ENCODE measurements at places on chromosomes 6 and 20. TPM values are rescaled to one million over a fixed set of nuclear protein-coding genes. Genes with fewer than 3 reads are reported as not detected.

DNA sequence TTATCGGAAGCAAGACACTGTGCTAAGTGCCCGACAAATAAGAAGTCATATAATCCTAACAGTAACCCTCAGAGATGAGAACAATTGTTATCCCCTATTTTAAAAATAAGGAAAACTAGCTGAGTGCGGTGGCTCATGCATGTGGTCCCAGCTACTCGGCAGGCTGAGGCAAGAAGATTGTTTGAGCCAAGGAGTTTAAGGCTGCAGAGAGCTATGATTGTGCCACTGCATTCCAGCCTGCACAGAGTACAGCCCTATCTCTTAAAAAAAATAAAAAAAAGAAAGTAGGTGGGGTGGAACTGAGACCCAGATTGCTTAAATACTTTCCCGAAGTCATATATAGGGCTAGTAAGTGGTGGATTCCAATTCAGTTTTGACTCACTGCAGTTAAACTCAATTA is 84.7 kb downstream of the UST start:
- no peak for DNase-seq

DNA sequence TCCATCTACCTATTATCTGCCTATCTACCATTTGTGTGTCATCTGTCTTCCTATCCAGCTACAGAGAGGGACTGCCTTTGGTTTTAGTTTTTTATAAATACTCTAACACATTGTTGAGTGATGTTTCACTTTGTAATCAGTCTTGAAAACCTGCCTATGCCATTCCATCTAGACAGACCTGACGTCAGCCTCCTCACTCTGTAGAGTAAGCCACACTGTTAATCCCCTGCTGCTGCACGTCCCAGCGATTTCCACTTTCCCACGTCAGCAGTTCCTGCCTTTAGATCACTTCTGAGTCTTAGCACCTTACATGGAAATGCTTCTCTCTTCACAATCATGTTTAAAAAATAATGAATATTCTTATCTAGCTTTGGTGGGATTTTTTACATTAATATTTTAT is 54.8 kb downstream of the PLG start:
- DNase-seq: no peak

DNA sequence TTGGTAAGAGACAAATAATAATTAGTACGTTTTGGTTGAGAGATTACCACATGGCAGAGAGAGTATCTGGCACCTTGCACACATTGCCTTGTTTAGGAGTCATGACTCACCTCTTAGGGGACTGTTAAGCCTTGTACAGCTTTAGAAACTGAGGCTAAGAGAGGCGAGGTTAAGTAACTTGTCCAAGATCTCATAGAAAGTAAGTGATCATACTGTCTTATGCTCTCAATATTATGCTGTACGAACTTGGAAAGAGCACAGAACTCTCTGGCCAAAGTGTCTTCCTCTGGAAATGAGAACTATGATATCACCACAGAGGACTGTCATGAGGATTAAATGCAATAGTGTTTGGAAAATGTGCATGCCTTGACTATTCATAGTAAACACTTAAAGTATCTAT is 249.0 kb downstream of the UTRN start:
- DNase-seq: no peak

DNA sequence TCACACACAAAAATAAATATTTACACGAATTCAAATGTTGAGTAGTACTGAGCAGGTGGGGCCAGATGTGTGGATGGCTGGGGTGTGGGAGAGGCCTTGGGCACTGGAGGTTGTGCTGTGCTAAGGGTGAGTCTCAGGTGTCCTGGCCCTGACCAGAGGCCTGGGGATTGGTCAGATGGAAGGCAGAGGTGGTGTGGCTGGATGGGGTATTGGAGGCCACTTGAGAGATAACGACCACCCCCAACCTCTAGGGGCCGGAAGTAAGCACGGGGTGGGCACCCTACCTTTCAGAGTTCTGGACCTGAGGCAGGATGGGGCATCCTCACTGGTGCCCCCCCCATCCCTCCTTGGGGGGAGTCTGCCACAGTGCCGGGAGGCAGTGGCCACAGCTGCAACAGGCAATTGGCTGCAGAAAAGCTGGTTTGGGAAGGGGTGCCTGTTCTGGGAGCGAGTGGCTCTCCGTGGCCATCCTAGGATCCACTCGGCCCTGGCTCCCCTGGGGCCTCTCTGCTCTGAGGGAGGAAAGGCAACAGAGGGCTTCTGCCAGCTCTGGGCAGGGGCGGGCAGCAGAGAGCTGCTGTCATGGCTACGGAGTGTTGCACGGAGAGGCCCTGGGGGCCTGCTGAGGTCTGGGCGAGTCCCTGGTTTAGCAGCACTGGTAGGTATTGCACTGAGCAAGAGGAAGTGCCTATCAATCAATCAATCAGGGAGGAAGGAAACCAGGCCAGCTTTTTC is 87.6 kb downstream of the ASXL1 start:
- DNase-seq: no peak

GRCh38 chr6:46674410-46674809 is 13.3 kb upstream of the TDRD6 start:
- no peak for DNase-seq

DNA sequence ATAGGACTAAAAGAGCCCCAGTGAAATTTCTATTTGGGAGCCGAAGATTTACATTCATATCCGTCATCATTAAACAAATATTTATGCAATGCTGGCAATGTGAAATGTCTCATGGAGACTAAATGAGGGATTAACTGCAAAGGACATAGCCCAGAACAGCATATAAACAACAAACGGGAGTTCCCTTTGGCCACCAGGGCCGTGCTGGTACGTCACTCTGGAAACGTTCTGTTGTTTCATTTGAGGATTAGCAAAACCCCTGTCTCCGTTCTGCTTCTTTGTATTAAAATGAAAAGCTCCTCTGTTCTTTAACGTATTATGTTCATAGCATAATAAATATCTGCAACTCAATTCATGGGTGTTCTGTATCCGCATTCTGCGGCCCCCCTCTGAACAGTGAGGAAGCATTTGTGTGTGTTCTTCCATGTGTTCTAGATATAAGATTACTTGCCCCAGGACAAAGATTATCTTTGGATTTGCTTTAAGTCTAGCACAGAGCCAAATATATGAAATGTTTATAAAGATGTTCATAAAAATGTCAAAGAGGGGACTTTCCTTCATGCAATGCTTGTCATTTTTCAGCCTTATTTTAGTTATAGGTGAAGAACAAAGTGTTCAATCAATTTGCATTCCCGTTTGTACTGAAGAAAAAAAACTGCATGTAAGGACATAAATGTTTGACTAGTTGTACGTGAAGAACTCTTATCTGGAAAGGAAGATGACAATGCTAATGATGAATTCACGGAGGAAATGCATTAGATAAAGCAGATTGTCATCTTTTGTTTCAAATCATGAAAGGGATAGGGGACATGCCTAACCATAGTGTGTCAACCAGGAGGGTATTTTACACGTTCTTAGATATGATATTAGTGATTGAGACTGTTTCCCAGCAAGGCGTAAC is 90.0 kb upstream of the TNFAIP3 start:
- no peak for DNase-seq

DNA sequence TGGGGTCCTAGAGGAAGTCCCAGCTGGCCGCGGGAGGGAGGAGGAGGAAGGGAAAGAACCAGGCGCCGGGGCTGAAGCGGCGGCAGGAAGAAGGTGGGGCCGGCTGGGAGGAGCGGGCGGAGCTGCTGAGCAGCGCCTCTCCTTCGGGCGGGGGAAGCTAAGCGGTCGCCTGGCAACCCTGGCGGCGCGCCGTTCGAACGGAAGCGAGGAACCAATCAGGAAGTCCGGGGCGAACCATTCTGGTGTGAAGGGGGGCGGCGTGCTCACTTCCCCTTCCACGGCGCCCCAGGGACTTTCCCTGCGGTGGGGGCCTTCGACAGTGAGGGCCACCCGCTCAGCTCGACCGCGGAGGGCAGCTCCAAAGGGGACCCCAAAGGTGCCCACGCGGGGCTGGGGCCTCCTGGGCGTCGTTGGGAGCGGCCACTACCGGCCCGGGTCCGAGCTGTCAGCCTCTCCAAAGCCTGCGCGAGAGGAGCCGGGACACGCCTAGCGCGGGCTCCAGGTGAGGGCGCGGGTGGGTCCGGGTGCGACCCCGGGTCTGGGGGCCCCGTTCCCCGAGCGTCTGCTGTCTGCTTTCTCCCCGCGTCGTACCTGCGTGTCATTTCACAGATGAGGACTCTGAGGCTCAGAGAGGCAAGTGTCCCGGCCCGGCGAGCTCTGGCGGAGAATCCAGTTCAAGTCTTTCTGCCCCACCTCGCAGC is at the start of gene FAM110A:
Gene FAM110A, plus strand, starts transcription at position 266 of the 701 bp plus-strand sequence. CDS start 11,090 bp downstream, outside the sequence.
- DNase-seq: peak; percentile 93

- no peak for DNase-seq
These were observed 29.4 kb downstream of the ABHD12 start for GRCh38 chr20:25361287-25361683.

- DNase-seq: no peak
These were observed 19.0 kb downstream of the EPB41L1 start for GRCh38 chr20:36173451-36173933.

DNA sequence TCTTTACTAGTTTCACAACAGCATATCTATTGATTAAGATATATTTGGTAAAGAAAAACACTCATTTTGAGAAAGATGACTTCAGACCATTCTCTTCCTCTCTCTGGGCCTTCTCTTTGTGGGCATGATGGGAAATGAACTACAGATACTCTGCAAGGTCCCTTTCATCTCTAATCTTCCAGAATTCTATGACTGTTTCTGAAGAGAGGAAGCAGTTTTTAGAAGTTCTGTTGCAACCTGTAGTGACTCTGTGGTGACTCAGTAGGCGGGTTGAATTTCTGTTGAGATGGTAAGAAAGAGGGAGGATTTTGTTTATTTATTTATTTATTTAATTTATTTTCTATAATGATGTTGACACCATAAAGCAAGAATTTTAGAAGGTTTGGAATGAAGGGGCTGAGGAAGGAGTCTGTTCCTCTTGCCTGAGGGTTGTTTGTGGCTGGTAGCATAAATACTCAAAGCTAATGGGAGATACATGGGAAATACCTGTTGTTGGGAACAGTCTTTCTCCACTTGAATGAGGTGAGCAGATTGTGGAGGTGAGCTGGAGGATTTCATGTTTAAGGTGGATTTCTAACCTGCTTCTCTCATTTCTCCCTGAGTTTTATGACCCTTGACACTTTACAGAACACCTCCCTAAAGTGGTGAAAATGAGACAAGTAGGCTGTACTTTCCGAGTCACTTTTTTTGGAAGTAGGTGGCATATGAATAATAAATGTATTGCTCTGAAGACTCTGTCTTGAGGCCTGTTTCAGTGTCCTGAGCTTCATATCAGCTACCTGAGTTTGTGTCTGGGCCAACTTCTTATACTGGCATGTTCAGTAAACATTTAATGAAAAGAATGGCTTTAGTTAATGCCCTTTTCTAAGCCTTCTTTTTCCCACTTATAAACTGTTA is 15.0 kb downstream of the ACSS2 start:
- no peak for DNase-seq

The CD24 gene
- total RNA-seq: 3.4 TPM

The HLA-DRA gene
- 75.0 TPM for total RNA-seq

The KCTD20 gene
- 35.1 TPM for total RNA-seq

The ISM1 gene
- 0.23 TPM for total RNA-seq

All from naive thymus-derived CD8-positive, alpha-beta T cell (primary cell).